ENCODE measurements at places on chromosomes 11 and 22. TPM values are rescaled to one million over a fixed set of nuclear protein-coding genes. Genes with fewer than 3 reads are reported as not detected.

Gene ANO9
- polyA plus RNA-seq: 3.1 TPM

DNA sequence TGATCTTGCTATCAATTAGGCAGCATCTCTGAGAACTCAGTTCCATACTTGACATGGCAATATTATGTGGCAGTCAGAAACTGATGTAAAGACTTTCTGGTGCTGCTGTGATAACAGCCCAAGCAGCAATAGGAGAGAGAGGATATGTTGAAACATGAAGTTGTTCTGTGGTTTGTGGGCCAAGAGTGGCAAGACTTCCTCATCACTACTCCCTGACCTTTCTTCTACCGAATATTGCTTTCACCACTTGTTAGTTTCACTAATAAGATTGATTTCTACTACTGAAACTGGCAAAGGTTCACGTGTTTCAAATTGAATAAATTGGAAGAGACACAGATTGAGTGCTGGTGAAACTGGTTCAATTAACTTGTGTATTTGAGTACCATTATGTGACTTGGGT is 852.6 kb upstream of the RAG2 start:
- H3K4me1 ChIP-seq: no peaks in the 10 kb centered on the region
- no peak overlapping the region for H3K4me3 ChIP-seq
- H3K36me3 ChIP-seq: no peaks in the 10 kb centered on the region
- no peak overlapping the region for H3K27ac ChIP-seq

- DNase-seq: no peak
- no peak overlapping the region for H3K4me3 ChIP-seq
- no peak overlapping the region for H3K27ac ChIP-seq
- H3K36me3 ChIP-seq: no peaks in the 10 kb centered on the region
- H3K27me3 ChIP-seq: peaks cover 52% of the 10 kb centered on the region
Observed at GRCh38 chr11:115506954-115507675, 2.9 kb upstream of the CADM1 start.

DNA sequence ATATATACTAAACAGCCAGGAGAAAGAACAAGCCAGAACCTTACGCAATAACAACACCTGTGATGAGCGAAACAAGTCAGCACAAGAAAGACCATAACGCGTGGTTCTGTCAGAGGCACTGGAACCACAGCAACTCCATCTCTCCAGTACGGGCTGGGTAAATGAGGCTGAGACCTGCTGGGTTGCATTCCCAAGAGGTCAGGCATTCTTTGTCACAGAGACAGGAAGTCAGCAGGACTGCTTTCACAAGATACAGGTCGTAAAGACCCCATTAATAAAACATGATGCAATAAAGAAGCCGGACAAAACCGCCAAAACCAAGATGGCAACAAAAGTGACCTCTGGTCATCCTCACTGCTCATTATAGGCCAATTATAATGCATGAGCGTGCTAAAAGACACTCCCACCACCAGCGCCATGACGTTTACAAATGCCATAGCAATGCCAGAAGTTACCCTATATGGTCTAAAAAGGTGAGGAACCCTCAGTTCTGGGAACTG is 21.7 kb downstream of the TPST2 start:
- no peaks in the 10 kb centered on the region for H3K27me3 ChIP-seq
- H3K36me3 ChIP-seq: no peaks in the 10 kb centered on the region
- no peak for DNase-seq
